ENCODE measurements at places on chromosomes 1 and 21.

GRCh38 chr1:966704-967300, 520 bp downstream of the PLEKHN1 start:
- no peak for DNase-seq

- DNase-seq: no peak
These were observed 49.6 kb upstream of the PSMG1 start for GRCh38 chr21:39232861-39233291.

GRCh38 chr1:165828669-165829329, 1.4 kb downstream of the UCK2 start:
- DNase-seq: peak; percentile 15

- no peak for DNase-seq
These were observed 90.1 kb upstream of the BCL10 start for GRCh38 chr1:85366391-85367170.

DNA sequence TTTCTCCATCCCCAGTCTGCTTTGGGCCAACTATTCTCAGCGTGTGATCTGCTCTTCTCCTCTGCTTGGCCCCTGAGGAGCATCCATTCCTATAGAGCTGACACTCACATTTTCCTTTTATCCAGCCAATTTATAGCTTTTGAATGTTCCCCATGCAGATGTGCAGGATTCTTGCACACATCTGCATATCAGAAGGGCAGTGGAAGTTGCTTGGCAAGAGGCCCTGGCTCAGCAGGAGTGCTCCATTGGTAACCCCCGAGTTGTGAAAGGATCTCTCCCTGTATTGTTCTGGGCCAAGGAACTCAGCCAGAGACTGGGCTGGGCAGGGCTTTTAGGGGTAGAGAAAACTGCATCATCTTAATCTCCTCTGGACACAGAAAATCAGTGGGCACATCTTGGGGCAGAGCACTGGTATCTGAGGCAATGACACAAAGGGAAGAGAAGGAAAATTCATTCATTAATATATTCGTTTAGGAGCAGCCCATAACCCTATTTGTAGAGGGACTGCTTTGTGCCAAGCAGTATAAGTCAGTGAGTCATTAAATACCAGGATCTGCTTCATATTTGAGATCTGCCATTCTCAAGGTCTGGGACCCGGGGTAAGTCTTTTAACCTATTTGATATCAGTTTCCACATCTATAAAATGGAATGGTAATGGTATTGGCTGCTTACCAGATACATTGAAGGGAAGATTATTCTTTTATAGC, 31.0 kb upstream of the BEND5 start:
- DNase-seq: no peak

DNA sequence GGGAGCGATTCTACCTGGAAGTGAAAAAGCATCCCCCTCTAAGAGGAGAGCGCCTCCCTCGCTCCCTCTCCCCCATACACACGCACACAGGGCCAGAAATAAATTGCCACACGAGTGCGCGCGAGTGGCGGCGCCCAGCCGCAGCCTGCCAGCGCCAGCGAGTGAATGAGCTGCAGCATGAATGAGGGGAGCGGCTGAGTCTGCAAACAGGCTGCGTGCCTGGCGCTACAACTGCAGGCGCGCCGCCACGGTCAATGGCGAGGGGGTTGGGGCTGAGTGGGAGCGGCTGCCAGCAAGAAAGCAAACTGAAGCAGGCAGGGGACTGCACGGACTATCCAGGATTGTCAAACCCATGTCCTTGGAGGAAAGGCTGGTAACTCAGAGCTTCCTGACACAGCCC, 2.2 kb downstream of the CAMK1G start:
- DNase-seq: no peak

DNA sequence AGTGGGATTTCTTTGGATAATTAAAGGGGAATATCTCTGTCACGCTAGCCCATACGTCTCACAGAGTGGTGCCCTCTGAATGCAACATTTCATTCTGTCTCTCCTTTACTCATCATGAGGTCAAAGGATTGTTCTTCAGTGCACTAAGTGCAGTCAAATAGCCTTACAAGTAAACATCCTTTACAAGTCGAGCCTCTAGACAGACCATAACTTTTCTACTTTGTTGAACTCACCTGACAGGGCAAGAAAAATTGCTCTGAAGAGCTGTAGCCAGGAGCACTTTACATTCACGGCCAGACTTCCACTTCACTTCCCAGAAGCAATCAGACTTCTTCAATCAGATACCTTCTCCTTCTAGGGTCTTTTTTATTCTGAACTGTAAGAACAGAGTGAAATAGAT, 768.0 kb upstream of the TMPRSS15 start:
- DNase-seq: no peak

DNA sequence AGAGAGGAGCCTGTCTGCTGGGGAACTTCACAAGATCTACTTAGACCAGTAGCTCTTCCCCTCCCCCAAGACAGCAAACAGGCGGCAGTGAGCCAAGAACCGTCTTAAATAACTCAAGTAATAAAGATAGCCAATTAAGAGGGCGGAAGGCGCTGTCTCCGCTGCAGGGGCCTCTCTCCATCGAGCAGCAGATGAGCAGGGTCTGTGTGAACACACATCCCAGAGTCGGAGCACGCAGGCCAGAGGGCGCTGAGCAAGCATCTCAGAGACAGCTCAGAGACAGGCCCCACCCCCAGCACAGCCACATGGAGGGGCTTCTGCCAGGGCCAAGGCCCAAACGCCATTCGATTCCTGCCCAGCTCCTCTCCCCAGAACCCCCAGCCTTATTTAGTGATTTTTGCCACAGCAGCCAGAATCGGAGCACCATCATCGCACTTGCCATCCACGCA, 11.1 kb downstream of the IFFO2 start:
- peak; percentile 72 for DNase-seq

DNA sequence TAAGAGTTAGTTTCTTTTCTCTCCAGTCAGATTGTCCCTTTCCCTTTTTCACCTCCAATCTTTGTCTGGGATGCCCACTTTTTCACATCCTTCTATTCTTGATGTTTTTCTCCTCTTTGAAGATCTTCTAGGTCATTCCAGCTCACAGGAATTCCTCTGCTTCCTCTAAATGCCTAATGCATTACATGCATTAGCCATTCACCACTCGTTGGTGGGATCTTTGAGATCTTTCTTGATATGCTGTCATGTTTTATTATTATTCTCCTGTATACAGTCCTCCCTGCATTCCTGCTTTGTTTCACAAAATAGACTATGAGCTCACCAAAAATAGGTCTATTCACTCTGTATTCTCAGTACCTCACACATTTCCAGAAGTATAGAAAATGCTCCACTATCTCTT, 129.0 kb downstream of the LYPLAL1 start:
- no peak for DNase-seq

DNA sequence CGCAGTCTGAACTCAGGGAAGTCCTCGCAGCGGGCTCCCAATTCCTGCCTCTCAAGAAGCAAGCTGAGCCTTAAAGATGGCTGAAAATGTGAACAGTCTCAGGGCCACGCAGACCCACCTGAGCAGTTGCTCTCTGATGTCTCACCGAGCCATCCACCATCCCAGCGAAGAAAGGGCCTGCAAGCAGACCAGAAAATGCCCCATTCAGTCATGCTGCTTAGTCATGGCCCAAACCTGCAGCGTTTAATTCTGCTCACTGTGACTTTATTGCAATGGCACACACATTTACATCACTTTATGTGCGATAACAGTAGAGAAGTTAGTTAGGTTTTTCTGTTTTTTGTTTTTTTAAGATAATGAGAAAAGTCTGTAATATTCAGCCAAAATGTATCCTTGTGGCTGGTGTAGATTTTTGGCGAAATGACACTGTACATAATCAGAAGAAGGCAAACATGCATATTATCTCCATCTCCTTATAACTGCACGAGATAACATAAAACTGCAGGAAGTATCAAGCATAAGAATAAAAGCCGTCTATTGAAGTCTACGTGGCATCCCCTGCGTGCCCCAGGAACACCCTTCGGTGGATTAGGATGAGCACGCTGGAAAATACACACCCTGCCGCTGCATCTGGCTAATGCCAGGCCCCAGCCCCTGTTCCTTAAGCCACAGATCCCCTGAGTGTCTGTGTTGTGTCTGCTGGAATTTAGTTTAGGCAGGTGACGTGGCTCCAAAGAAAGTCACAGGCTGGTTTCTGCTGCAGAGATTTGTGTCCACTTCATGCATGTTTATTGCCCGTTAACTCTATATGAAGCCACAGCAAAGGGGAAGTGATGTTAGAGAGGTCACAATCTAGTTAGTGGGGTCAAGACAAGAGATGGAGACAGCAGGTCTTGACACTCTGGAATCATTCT, 119.8 kb upstream of the IRF2BP2 start:
- no peak for DNase-seq

DNA sequence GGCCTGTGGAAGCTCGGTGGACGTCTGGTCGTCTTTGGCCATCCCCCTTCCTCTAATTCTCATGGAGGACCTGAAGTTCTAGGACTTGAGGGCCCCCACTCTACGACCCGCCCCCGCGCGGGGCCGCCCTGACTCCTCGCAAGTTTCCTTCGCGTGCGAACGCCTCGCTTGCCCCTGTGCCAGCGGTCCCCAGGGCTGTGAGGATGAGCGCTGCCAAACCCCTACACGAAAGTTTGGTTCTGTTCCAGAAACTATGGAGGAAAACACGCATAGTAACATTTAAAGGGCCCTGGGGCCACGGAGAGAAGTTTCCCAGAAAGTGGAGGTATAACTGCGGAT, 304 bp upstream of the GNG12 start:
- DNase-seq: no peak

DNA sequence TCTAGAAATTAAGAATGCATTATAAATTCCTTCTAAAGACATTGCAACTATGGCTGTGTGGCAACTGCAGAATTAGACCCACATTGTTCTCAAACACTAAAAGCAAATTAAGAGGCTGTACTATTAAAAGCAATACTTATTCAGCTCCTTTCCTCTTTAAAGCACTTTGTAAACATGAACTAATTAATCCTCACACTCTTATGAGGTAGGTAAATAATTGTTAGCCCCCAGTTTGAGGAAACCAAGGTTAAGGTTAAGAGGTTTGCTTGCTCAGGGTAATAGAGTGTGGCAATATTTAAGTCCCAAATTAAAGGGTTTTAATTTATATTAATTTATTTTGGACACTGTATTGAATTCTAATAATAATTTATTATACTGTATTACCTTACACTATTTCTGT, 553.8 kb downstream of the LRRIQ3 start:
- DNase-seq: no peak

DNA sequence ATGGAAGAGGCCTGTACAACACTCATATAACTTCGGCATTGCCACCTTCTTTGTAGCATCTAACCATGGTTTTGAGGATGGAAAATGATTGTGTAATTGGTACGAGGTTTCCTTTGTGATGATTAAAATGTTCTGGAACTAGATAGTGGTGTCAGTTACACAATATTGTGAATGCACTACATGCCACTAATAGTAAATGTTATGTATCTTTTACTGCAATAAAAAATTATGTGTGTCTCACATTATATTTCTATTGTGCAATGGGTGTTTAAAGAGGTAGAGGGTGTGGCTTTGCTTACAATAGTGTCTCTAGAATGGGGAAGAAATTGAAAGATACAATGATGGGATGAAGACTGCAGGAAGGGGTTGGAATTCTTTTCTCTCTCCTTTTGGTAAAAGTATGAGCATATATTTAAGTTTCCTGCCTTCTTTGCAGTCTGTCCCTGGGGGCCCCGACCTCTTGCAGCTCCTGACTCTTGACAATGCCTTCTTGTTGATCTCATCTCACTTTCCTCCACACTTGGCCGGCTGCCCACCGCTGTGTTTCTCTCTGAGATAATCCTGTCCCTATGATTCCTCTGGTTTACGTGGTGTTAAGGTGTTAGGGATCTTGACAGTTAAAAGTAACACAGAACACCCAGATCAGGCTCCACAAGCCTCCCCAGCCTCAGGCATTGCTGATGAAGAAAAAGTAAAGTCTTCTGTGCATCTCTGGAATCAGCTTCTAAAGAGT, 39.3 kb downstream of the MTARC1 start:
- no peak for DNase-seq

DNA sequence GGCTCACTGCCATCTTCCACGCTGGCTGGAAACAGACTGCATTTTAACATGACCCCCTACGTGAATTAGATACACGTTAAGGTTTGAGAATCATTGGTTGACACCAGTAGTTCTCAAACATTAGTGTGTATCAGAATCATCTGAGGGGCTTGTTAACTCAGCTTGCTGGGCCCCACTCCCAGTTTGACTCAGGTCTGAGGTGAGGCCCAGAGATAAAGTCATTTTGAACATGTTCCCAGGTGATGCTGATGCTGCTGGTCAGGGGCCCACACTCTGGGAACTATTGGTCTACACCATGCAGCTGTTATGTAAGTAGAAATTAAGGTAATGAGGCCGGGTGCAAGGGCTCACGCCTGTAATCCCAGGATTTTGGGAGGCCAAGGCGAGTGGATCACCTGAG, 1.3 kb downstream of the LSM10 start:
- no peak for DNase-seq

DNA sequence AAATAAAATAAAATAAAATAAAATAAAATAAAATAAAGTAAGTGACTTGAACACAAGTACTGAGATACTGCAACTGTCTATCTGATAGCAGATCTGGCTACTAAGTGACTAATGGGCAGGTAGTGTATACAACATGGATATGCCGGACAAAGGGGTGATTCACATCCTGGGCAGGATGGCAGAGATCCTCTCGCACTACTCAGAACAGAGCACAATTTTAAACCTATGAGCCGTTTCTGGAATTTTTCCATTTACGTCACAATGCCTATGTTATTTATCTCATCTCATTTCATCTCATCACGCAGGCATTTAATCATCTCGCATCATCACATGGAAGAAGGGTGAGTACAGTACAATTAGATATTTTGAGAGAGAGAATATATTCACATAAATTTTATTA, 233.3 kb upstream of the COA6 start:
- no peak for DNase-seq

DNA sequence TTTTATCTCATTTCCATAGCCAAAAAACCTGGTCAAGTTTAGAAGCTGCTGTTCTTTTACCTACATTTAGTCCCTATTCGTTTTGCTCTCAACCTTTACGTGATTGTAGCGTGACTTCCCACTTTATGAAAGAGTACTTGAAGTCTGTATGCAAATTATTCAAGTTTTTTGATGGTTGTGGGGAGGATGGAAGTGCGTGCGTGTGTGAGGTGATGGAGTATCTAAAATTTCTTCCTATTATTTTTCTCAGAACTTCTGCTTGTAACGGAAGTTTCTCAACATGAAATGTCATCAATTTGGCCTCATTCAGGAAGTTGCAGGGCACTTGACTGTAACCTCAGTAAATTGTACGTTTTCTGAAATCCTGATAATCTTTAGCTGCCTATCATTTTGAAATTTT, 64.0 kb downstream of the SAMSN1 start:
- no peak for DNase-seq

DNA sequence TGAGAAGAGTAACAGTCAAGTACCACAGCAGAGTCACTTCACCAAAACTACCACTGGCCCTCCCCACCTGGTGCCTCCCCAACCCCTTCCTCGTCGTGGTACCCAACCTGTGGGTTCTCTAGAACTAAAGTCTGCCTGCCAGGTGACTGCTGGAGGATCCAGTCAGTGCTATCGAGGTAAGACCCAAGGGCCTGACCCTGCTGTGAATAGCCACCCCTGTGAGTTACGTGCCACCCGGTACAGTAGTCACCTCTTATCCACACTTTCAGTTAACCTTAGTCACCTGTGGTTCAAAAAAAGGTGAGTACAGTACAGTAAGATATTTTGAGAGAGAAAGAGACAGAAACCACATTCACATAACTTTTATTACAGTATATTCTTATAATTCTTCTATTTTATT, 16.5 kb downstream of the TTF2 start:
- DNase-seq: no peak

Data from NCI-H524 treated with DMSO at 0.1 percent for 48 hours (cell line).